KBM-7 (cell line): ENCODE measurements at places on chromosomes 7 and 10.

DNA sequence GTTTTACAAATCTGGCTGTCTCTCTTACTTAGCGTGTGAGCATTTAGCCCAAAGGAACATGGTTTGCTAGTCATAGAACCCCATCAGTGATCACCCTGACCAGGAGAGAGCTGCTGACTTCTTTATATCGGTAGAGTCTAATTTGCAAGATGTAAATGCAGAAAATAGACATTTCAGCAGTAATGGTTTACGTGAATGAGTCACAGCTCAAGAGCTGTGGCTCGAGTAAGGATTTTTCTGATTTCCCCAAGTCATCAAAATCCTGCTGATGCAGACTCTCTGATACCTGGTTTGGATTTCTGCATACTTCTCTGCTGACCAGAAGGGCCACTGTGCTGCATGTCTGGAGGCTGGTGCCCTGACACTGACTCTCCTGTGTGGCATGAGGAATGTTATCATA, 25.7 kb downstream of the NUB1 start:
- no peak for DNase-seq

DNA sequence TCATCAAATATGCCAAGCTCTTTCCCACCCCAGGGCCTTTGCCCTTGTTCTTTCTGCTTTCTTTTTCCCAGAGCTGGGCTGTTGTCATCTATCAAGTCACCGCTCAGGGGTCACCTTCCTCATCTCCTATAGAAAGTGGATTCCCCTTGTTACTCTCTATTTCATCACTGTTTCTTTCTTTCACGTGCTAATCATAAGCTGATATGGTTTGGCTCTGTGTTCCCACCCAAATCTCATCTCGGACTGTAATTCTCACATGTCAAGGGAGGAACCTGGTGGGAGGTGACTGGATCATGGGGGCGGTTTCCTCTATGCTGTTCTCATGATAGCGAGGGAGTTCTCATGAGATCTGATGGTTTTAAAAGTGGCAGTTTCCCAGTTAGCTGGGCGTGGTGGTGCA, 17.0 kb upstream of the TIAL1 start:
- DNase-seq = no peak

DNA sequence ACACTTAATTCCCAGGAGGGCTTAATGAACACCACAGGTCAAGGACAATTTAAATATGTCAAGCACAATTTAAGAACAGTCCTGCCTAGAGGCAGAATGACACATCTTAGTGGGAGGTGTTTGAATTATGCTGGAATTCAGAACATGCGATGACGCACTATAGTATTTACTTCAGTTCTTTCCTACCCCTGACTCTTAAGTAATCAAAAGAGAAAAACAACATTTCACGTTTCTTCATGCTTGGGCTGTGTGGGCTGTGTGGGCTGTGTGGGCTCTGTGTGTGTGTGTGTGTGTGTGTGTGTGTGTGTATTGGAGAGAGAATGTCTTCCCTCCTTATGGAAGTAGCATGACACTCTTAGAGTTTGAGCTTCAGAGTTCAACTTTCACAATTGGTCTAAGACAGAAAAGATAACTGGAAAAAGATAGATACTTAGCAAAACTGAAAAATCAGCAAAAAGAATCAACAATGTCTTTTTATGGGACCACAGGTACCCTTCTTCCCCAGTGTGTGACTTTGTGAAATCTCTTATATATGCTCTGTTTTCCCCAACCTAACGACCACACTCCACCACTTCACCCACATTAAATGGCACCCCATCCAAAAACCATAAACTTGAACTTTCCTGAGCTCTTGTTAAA, 33.7 kb upstream of the CABCOCO1 start:
- no peak for DNase-seq

GRCh38 chr10:78775891-78776290, 292.9 kb upstream of the ZMIZ1 start:
- DNase-seq = no peak

GRCh38 chr10:115774721-115775120, 498.3 kb downstream of the GFRA1 start:
- no peak for DNase-seq

DNA sequence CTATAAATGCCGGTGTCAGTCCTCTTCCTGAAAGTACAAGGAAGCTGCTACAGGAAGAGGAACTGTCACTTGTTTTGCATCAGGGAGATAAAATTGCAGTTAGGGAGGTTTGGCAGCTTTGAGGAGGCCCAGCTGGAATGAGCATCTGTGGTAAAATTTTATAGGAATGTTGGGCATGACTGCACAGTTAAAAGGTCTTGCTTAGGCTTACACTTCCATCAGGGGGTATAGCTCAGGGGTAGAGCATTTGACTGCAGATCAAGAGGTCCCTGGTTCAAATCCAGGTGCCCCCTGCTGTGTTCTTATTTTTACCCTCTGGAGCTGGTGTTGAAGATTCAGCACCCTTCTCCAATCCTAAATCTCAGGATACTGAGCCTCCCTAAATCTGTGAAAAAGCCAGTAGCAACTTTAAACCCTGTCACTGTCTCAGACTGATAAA, 65.9 kb downstream of the ZNF467 start:
- DNase-seq = peak; percentile 82

- DNase-seq = no peak
These were observed 35.3 kb upstream of the SEMA3C start for GRCh38 chr7:80954191-80954590.

GRCh38 chr10:105982735-105983134, 1181.8 kb downstream of the SORCS1 start:
- no peak for DNase-seq

DNA sequence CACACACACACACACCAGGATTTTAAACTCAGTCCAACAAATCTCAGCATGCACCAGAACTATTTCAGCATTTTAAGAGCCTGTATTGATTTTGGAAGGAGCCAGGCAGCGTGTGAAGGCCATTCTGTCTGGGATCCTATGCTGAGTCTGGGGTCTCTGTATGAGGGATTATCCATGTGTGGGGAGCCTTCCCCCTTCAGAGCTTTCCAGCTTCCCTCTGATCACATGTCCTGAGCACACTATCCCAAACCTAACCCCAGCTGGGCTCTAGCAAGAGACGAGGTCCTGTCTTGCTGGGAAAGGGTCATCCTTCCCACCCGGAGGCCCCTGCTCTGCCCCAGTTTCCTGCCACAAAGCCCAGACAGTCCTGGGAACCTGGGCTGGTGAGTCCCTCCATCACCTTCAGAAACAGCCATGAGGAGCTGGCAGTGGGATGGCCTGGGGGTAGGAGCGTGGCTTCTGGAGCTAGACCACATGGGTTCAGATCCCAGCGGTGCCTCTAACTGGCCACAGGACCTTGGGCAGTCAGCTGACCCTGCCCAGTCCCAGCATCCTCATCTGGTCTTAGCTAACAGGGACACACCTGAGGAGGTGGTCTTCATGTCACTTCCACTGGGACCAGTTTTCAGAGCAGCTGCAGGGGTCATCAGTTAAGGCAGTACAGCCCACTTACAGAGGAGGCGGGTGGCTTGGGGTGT, 79.6 kb upstream of the RET start:
- no peak for DNase-seq

DNA sequence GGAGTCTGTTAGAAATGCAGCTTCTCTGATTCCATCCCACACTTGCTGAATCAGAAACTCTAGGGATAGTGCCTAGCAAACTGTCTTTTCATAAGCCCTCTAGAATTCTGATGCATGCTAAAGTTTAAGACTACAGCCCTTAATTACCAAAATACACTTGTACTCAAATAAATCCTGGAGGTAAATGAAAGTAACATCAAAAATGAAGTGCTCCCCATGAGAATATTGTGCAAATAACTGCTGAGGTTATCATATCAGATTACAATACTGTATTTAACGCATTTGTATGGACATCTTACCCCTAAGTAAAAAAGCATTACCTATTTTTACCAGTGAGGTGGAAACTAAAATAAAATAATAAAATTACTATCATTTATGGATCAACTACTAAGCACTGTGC, 104.7 kb downstream of the CHCHD3 start:
- DNase-seq = no peak

DNA sequence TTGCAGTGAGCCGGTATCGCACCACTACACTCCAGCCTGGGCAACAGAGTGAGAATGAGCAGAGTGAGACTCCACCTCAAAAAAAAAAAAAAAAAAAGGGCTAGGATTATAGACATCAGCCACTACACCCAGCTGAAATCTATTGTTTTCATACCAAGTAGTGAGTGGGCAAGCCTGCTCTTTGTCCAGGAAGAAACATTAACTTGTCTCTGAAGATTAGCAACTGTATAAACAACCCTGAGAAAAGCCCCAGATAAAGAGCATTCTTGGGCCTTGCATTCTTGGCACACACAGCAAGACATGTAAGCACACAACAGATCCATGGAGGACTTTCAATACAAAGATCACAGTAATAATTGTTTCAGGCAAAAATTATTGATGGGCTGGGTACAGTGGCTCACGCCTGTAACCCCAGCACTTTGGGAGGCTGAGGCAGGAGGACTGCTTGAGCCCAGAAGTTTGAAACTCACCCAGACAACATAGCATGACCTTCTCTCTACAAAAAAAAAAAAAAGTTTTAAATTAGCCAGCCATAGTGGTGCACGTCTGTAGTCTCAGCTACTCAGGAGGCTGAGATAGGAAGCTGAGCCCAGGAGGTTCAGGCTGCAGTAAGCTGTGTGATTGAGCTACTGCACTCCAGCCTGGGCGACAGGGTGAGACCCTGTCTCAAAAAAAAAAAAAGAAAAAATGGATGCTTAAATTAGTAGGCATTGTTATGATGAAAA, 4.4 kb downstream of the PSPH start:
- no peak for DNase-seq

GRCh38 chr7:69819333-69819705, 221.0 kb downstream of the AUTS2 start:
- no peak for DNase-seq

DNA sequence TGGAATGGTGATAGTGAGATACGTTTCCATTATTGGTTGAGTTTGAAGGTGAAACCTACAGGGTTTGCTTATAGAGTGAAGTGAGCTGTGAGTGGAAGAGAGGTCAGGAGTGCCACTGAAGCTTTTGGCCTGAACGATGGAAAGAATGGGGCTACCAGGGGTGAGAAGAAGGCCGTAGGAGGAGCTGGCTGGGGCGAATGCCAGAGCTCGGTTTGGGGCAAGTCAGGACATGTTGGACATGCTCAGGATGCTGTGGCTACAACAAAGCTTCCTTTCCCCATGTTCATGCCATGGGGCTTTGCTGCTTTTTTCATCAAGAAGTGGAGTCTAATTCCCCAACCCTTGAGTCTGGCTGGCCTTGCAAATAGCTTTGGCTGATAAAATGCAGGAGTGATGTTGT, 253.7 kb downstream of the GLRX3 start:
- peak; percentile 7 for DNase-seq

- DNase-seq = no peak
These were observed 85.9 kb upstream of the INSIG1 start for GRCh38 chr7:155211761-155212160.

DNA sequence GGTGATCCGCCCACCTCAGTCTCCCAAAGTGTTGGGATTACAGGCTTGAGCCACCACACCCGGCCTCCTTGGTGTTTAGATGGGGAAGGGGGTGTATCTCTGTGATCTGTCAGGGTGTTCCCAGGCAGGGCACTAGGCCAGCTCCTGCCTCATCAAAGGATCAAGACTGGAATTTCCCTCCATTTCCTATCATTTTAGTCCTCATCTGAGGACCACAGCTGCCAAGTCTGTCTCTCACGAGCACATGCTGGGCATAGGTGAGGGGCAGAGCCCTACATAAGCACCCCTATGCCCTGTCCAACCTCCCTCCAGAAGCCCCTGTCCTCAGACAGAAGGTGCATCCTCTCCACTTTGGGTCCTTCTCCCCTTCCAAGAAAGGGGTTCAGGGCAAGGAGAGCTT, 19.5 kb downstream of the TRIM56 start:
- no peak for DNase-seq

DNA sequence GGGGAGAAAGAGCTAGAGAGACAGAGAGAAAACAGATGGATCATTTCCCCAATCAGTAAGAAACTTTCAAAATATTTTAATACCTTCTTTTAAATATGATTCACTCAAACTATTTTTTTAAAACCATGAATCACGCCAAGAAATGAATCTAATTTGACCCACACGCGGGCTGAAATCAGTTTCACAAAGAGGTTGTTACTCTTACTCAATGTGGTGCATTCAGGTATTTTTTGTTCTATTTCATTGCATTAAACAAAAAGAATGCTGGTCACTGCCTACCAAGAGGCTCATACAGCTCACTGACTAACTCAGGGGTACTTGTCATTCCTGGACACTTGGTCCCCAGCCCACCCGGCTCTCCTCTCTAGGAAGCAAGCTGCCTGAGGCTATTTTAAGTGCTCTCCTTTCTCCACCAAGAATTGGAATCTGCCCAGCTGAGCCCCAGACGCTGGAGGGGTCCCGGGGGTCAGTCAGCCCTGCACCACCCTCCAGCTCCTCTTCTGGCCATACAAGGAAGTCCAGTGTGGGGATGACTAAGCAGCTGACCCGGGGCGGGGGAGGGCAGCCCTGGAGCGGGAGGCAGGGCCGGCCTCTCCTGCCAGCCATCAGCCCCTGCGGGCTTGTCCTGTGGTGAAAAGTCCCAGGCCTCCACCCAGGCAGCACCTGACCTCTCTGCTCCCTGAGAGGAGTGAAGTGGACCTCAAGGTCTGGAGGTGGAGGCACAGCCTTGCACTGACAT, 21.7 kb upstream of the PFKP start:
- no peak for DNase-seq

GRCh38 chr10:28768227-28768626, 90.9 kb downstream of the BAMBI start:
- DNase-seq = no peak

DNA sequence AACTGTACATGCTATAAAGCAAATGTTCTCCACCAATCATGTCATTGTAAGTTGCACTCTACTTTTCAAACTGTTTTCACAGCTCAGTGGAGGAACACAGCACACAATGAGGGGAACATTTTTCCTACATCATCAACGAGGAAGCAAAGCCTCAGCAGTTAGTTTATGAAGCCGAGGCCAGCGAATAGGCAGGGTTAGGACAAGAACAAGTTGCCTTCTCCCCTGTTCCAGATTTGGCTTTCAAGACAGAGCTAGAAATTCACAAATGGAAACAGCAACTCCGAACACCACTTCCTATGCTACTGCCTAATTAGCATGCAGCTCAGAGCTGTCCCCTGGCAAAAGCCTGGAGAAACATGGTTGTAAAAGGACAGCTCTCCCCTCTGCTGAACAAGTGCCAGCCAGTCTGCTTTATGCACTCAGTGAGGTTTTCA, 19.8 kb downstream of the ITGB8 start:
- no peak for DNase-seq

DNA sequence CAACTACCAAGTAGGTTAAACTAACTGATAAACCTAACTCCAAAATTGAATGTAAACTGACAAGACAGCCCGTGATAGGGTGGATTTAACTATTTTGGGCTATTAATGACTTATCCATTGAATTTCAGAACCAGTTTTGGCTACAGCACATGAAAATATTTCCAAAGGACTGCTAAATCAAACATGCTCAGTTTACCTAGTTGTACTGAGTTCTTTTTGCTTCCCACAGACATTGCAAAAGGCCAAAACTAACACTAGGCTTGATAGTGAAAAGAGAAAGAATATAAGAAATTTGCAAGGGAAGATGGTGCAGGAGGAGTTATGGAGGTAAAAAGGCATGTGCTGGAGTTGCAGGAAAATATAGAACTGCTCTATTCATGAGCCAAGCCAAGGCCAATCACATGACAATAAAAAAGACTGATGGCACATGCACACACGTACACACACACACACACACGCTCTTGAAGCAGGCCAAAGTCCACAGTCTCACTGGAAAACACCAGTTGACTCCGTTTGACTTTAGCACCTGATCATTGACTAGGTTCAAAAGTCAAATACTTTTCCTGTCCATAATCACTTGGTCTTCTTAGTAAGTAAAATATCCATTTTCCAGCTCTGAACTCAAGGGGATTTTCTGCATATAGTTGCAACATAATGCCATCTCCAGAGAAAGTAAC, 76.0 kb upstream of the AGBL3 start:
- no peak for DNase-seq

GRCh38 chr7:129832282-129832681, 120.5 kb downstream of the UBE2H start:
- no peak for DNase-seq
